Kidney (tissue), 22 donors: ENCODE measurements at places on chromosomes 13 and 19. TPM values are rescaled to one million over a fixed set of nuclear protein-coding genes. Genes with fewer than 3 reads are reported as not detected.

RTBDN gene
- not detected for total RNA-seq

SPRED3 gene
- total RNA-seq, result 8.7 TPM

JUNB gene
- 128 TPM for total RNA-seq

SULT2A1 gene
- not detected for total RNA-seq

FRY gene
- total RNA-seq, result 69.5 TPM

GRCh38 chr13:40026741-40027140 is 371.3 kb downstream of the COG6 start:
- H3K36me3 ChIP-seq, result no peaks in the 10 kb centered on the region
- no peak overlapping the region for H3K27ac ChIP-seq

DNA sequence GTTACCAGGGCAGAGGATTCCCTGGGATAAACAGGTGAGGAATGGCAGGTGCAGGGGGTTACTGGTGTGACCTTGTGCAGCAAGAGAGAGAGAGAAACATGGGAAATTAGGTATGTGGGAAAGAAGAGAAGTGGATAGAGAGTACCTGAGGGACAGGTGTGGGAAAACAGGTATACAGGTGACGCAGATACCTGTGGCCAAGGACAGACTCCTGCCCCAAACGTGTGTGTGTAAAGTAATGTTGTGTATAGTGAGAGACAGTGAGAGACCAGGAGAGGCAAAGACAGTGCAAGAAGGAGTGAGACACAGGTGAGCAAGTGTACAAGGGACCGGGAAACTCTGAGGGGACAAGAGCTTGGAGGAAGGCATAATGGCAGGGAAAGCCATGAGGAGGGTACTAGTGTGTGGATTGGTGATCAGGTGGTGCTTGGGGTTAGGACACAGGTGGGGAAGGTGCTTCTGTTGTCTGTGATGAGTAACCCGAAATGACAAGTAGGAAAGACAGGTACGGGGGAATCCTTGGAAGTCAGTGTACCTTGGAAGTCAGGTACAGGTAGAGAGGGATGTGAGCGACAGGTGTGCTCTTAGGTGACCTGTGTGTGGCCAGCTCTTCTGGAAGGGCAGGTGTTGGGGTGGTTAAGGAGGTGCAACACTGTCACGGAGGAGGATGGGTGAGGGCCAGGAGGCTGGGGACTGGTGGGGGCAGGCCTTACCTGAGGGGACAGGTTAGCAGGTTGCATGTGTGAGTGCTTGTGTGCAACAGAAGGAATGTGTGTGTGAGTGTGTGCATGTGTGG is 2.8 kb downstream of the ERFL start:
- H3K36me3 ChIP-seq, result no peaks in the 10 kb centered on the region
- no peak overlapping the region for H3K4me3 ChIP-seq
- H3K27me3 ChIP-seq, result peaks cover 72% of the 10 kb centered on the region
- peaks cover 6% of the 10 kb centered on the region for H3K4me1 ChIP-seq
- no peak overlapping the region for H3K27ac ChIP-seq

DNA sequence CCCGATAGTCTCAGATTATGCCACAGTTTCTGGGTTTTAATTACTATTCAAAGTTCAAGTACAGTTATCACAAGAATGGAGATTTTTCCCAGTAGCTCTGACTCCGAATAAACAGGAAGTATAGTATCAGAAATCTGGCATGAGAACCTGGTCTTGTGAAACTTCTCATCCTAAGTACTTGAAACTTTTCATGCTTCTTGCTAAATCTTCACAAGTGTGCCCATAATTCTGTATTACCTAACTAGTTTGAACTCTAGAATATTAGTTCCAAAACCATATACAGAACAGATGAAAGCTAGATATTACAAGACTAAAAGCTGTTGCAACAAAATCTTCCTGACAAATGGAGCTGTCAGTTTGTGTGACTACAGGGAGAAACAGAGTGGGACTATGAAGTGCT is 70.5 kb upstream of the CSNK1A1L start:
- H3K36me3 ChIP-seq, result no peaks in the 10 kb centered on the region
- H3K4me3 ChIP-seq, result no peak overlapping the region
- no peaks in the 10 kb centered on the region for H3K4me1 ChIP-seq
- DNase-seq, result no peak
- H3K27me3 ChIP-seq, result no peaks in the 10 kb centered on the region
- H3K27ac ChIP-seq, result no peak overlapping the region

- DNase-seq, result no peak
- no peaks in the 10 kb centered on the region for H3K27me3 ChIP-seq
- no peaks in the 10 kb centered on the region for H3K36me3 ChIP-seq
- H3K27ac ChIP-seq, result no peak overlapping the region
These were observed 19.9 kb downstream of the IFNL3 start for GRCh38 chr19:39224910-39225309.

DNA sequence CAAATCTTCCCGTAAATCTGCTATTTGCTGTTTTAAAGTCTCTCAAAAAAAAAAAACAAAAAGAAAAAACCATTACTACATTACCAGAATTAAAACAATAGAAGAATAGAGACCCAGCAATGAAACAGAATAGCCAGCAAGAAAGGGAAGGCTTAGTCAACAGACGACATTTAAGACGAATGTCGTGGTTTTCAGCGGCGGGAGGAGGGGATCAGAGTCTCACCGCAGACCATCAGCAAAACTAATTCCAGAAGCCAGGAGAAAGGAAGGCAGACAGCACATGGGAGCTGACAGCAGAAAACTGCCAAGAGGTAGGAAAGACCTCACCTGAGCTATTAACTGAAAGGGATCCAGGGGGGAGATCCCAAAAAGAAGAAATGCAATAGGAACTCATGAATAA is 128.9 kb downstream of the RNF17 start:
- no peak for DNase-seq
- no peak overlapping the region for H3K27ac ChIP-seq
- no peaks in the 10 kb centered on the region for H3K27me3 ChIP-seq
- H3K4me1 ChIP-seq, result no peaks in the 10 kb centered on the region

DNA sequence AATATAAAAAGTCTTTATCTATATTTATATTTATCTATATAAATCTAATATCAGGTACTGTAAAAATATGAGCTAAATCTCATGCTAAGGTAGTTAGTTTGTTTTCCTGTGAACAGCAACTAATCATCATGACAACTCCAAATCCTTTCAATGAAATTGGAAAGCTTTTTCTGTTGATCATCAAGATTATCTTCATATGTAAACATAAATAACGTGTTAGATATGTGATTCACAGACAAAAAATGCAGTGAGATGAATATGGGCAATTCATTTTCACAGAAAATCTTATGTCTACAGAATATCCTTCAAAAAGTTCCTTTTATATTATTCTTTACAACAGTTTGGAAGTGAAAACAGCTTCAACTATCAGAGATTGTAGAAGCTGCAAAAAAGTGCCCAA is 41.7 kb upstream of the EEF1AKMT1 start:
- H3K4me1 ChIP-seq, result no peaks in the 10 kb centered on the region
- no peak for DNase-seq
- no peak overlapping the region for H3K4me3 ChIP-seq
- H3K27ac ChIP-seq, result no peak overlapping the region

GRCh38 chr13:99015606-99016490 is 38.0 kb upstream of the DOCK9 start:
- H3K27me3 ChIP-seq, result no peaks in the 10 kb centered on the region
- no peaks in the 10 kb centered on the region for H3K4me1 ChIP-seq
- no peak for DNase-seq
- H3K4me3 ChIP-seq, result no peak overlapping the region

DNA sequence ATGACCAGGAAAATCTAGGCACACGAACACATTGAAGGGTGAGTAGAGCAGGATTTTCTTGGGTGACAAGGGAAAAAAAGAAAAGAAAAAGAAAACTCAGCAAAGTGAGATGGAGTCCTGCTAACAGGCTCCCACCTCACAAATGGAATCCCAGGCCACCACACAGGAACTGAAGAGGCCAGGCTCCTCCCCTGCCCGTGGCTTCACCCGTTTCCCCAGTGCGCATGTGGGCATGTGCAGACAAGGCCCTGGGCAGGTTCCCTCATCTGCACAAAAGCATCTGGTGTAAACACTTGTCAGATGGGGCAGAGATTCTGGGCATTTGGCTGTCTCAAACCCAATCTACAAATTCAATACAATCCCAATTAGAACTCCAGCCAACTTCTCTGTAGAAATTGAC is 24.5 kb downstream of the CFAP97D2 start:
- H3K27ac ChIP-seq, result no peak overlapping the region
- H3K27me3 ChIP-seq, result no peaks in the 10 kb centered on the region
- H3K4me1 ChIP-seq, result no peaks in the 10 kb centered on the region
- DNase-seq, result no peak
- H3K36me3 ChIP-seq, result no peaks in the 10 kb centered on the region
- H3K4me3 ChIP-seq, result no peak overlapping the region

- H3K4me1 ChIP-seq, result peaks cover 3% of the 10 kb centered on the region
- no peaks in the 10 kb centered on the region for H3K36me3 ChIP-seq
- no peak overlapping the region for H3K27ac ChIP-seq
- H3K4me3 ChIP-seq, result no peak overlapping the region
- no peak for DNase-seq
These were observed 8.3 kb upstream of the RB1 start for GRCh38 chr13:48295271-48295670.
